ENCODE measurements at places on chromosomes 11 and 22.

- DNase-seq = peak; percentile 54
- peaks cover 51% of the 10 kb centered on the region for H3K36me3 ChIP-seq
- H3K27ac ChIP-seq = peak overlapping the region; percentile 71
- H3K27me3 ChIP-seq = no peaks in the 10 kb centered on the region
- no peak overlapping the region for H3K4me3 ChIP-seq
Observed at GRCh38 chr22:37896181-37896592, 9.9 kb upstream of the MICALL1 start.

- peaks cover 26% of the 10 kb centered on the region for H3K36me3 ChIP-seq
- peak overlapping the region; percentile 81 for H3K27ac ChIP-seq
- H3K4me1 ChIP-seq = peaks cover 24% of the 10 kb centered on the region
- no peaks in the 10 kb centered on the region for H3K27me3 ChIP-seq
- no peak for DNase-seq
- no peak overlapping the region for H3K4me3 ChIP-seq
Observed at GRCh38 chr22:21936151-21936775, 16.4 kb downstream of the PPM1F start.

DNA sequence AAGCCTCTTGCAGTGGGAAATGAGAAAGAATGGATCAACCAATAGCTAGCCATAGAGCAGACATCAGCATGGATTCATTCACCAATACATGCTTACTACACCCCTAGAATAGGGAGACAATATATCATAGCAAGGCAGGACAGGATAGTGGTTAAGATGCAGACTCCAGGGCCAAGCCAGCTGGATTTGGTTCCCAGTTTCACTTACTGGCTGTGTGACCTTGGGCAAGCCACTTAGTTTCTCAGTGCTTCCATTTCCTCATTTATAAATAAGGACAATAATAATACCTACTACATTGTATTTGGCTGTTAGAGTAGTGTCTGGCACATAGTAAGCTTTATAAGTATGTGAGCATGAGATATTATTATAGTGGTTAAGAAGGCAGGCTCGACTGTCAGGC lies 7.1 kb downstream of the DCHS1 start:
- no peak for DNase-seq
- H3K4me1 ChIP-seq = no peaks in the 10 kb centered on the region
- no peaks in the 10 kb centered on the region for H3K27me3 ChIP-seq
- no peaks in the 10 kb centered on the region for H3K36me3 ChIP-seq
- no peak overlapping the region for H3K4me3 ChIP-seq

DNA sequence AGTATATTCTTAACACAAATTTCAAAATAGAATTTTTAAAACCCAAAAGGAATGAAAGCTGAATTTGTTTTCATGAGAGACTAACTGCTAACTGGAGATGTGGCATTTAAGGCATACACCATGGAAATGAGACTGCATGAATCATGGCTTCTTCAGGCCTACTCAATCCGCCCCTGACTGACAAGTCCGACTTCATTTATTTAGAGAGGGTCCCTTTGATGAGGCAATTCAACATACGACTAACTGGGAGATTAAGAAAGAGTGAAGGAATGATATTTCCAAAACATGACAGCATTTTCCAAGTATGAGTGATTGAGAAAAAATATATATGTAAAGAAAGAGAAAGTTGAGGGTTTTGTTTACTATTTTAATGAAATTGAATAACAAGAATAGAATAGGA lies 720.1 kb downstream of the DLG2 start:
- no peak overlapping the region for H3K4me3 ChIP-seq
- DNase-seq = no peak
- no peaks in the 10 kb centered on the region for H3K36me3 ChIP-seq
- H3K4me1 ChIP-seq = no peaks in the 10 kb centered on the region
- no peaks in the 10 kb centered on the region for H3K27me3 ChIP-seq
- no peak overlapping the region for H3K27ac ChIP-seq

DNA sequence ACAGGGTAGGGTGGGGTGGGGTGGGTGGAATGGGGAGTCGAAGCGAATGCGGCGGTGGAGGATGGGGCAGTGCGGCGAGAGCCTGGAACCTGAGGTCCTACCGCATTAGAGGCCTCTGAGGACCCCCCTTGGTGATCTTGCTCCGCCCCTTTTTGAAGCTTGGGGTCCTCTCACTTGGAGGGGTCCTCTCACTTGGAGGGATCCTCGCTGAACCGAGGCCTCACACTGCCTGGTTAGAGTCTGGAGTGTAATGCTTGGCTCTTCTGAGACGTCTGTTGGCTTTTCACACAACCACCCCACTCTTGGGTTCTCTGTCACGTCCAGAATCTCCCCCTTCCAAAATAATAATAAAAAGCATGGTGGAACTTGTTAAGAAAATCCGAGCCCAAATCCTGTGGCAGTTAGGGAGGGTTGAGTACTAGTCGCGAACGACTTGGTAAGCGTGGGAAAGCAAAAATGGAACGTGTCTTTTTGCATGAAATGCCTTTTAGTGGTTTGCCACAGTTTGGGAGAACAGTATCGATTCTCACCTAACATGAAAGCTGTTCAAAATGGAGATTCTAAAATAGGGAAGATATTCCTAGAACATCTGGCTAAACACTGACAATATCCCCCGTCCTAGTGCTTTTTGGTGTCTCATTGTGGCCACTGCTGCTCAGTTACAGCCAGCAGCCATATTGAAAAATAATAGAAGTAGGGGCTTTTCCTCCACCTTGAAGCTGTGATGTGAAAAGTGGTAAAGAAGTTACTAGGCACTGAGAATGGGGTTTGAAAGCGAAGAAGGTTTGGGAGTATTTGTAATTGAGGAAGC lies 822 bp downstream of the RBX1 start:
- peak overlapping the region; percentile 95 for H3K27ac ChIP-seq
- H3K27me3 ChIP-seq = no peaks in the 10 kb centered on the region
- H3K4me3 ChIP-seq = peak overlapping the region; percentile 98
- no peak for DNase-seq

- H3K27me3 ChIP-seq = no peaks in the 10 kb centered on the region
- no peak overlapping the region for H3K27ac ChIP-seq
- no peak overlapping the region for H3K4me3 ChIP-seq
- no peak for DNase-seq
Observed at GRCh38 chr11:129184581-129184980, 7.5 kb downstream of the ARHGAP32 start.

DNA sequence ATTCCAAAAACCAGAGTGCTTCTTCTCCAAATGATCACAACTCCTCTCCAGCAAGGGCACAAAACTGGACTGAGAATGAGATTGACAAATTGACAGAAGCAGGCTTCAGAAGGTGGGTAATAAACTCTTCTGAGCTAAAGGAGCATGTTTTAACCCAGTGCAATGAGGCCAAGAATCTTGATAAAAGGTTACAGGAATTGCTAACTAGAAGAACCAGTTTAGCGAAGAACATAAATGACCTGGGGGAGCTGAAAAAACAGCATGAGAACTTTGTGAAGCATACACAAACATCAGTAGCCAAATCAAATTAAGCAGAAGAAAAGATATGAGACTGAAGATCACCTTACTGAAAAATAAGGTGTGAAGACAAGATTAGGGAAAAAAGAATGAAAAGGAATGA lies 15.5 kb downstream of the OR52M1 start:
- no peak for DNase-seq
- peaks cover 46% of the 10 kb centered on the region for H3K27me3 ChIP-seq
- H3K36me3 ChIP-seq = no peaks in the 10 kb centered on the region
- peaks cover 11% of the 10 kb centered on the region for H3K4me1 ChIP-seq
- no peak overlapping the region for H3K27ac ChIP-seq

- no peaks in the 10 kb centered on the region for H3K36me3 ChIP-seq
Observed at GRCh38 chr22:28139961-28140360, 220.9 kb upstream of the PITPNB start.

DNA sequence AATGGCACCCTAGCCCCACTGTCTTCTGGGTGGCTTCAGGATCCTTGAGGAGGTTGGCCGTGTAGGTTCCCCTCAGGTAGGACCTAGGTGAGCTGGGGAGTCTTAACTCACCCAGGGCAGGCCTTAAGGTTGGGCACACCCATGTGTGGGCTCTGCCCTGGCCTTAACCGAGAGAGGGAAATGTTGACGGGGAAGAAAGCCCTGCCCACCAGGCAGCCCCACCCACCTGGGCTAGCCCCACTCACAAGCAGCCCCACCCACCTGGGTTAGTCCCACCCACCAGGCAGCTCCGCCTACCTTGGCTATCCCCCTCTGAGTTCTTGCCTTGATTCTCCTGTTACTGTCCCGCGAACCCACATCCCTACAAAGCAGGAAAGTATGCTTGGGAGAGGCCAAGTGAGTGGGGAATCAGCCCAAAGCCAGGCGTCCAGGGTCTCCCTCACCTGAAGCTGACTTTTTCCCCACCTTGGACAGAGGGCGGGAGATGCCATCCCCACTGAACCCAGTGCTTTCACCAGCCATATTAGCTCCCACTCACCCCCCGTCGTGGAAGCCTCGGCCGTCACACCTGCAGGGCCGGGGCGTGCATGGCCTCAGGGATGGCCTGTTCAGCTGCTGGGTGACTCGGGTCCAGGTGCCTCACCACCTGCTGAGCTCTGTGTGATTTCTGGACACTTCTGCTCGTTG lies at the start of gene MYEOV:
MYEOV (plus strand) TSS at position 337 of the 687 bp plus-strand sequence. CDS start 1,200 bp downstream, outside the sequence.
- peaks cover 49% of the 10 kb centered on the region for H3K4me1 ChIP-seq
- H3K4me3 ChIP-seq = peak within 1 kb of the TSS; percentile 97
- H3K27me3 ChIP-seq = no peaks in the 10 kb centered on the region
- peaks cover 62% of the 10 kb centered on the region for H3K36me3 ChIP-seq

GRCh38 chr11:132196928-132197327 lies 826.5 kb downstream of the NTM start:
- no peak overlapping the region for H3K4me3 ChIP-seq
- H3K27ac ChIP-seq = no peak overlapping the region
- H3K36me3 ChIP-seq = no peaks in the 10 kb centered on the region
- no peaks in the 10 kb centered on the region for H3K4me1 ChIP-seq

GRCh38 chr11:117743121-117743815 lies 53.7 kb downstream of the DSCAML1 start:
- peak; percentile 45 for DNase-seq
- no peak overlapping the region for H3K27ac ChIP-seq
- no peaks in the 10 kb centered on the region for H3K36me3 ChIP-seq
- H3K27me3 ChIP-seq = peaks cover 51% of the 10 kb centered on the region

DNA sequence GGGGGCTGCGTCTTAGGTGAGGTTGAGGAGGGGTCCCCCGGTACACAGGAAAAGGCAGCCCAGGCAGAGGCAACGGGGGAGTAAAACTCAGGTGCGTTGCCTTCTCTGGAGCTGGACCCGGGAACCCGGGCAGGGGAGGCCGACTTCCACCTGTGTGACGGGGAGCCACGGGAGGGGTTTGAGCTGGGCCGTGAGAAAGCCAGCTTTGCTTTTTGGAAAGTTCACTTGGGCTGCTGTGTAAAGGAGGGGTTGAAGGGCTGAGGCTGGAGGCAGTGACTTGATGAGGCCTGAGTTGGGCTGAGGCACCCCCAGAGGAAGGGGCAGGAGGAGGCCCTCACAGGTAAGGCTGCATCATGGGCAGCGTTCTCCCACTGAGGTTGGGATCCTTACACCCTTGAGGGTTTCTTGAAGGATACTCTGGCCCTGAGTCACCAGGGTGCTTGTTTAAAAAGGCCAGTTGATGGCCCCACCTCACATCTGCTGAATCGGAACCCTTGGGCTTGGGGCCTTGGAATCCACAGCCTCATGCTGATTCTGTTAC lies 47.2 kb downstream of the CHRDL2 start:
- no peak for DNase-seq
- peaks cover 42% of the 10 kb centered on the region for H3K27me3 ChIP-seq
- no peaks in the 10 kb centered on the region for H3K36me3 ChIP-seq
- H3K27ac ChIP-seq = no peak overlapping the region
- no peaks in the 10 kb centered on the region for H3K4me1 ChIP-seq

- no peak overlapping the region for H3K27ac ChIP-seq
- peaks cover 12% of the 10 kb centered on the region for H3K27me3 ChIP-seq
- no peak for DNase-seq
- H3K36me3 ChIP-seq = peaks cover 18% of the 10 kb centered on the region
Observed at GRCh38 chr22:38347944-38348750, 30.9 kb upstream of the CSNK1E start.

- peaks cover 45% of the 10 kb centered on the region for H3K36me3 ChIP-seq
- peak overlapping the region; percentile 85 for H3K27ac ChIP-seq
- no peak for DNase-seq
- peak overlapping the region; percentile 71 for H3K4me3 ChIP-seq
- no peaks in the 10 kb centered on the region for H3K27me3 ChIP-seq
Observed at GRCh38 chr22:50189849-50190181, 4.1 kb downstream of the TRABD start.

DNA sequence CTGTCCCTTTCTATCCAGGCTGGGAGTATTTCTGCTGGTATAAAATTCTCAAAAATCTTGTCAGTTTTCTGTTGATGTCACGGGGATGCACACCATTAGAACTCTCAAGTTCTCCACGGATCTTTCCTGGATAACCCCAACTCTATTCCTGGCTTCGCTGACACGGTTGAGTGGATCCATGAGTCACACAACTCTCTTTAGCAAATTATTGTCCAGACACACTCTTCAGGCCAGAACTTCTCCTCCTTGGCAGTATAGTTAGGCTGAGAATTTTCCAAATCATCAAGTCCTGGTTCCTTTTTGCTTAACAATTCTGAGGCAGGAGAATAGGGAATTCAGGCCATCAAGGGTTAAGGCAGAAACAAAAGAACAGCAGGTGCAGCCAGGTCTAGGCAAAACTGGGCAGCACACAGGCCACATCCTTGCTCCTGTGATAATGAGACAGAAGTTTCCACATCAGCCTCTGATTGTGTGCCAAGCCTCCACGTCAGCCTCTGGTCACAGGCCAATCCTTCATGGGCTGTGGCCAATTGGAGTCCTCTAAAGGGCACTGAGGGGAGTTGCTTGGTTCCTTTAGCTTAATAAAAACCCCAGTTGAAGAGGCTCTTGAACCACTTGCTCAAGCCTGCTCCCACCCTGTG lies 5.7 kb upstream of the ACAT1 start:
- peak; percentile 65 for DNase-seq
- H3K36me3 ChIP-seq = peaks cover 18% of the 10 kb centered on the region
- H3K27me3 ChIP-seq = no peaks in the 10 kb centered on the region
- peaks cover 13% of the 10 kb centered on the region for H3K4me1 ChIP-seq
- no peak overlapping the region for H3K4me3 ChIP-seq

DNA sequence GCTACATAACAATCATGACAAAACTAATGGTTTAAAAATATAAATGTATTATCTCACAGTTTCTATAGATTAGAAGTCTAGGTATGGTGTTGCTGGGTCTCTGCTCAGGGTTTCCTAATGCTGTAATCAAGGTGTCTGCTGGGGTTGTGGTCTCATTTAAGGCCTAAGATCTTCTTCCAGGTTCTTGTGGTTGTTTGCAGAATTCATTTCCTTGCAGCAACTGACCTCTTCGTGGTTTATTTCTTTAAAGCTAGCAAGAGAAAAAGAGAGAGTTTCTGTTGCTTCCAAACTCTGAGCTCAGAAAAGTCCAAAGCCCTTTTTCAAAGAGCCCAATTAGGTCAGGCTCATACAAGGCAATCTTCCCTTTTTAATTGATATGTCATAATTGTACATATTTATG lies 452.7 kb upstream of the CCDC179 start:
- no peak overlapping the region for H3K27ac ChIP-seq
- no peaks in the 10 kb centered on the region for H3K36me3 ChIP-seq
- no peaks in the 10 kb centered on the region for H3K27me3 ChIP-seq
- DNase-seq = no peak
- H3K4me3 ChIP-seq = no peak overlapping the region

DNA sequence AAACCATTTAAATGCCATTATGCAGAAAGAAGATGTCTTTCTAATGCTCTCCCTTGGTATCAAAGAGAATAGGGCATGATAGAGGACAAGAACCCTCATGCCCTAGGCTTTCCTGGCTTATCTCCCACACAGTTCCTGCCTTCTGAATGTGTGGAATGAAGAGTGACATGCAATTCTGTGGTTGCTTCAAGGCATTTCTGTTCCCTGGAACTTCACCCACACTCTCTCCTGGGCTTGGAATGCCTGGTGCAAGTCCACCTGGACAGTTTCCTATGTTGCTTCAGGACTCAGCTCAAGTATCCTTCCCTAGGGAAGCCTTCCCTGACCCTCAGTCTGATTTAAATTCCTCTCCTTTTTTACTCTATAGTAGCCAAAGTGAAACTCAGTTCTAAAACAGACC lies 53.8 kb upstream of the DRD2 start:
- no peaks in the 10 kb centered on the region for H3K4me1 ChIP-seq
- no peaks in the 10 kb centered on the region for H3K27me3 ChIP-seq
- no peak for DNase-seq
- H3K4me3 ChIP-seq = no peak overlapping the region

Data from Calu3 (cell line).